ENCODE measurements at places on chromosomes 11 and 22.

- DNase-seq: no peak
These were observed 67.1 kb downstream of the NAV2 start for GRCh38 chr11:19779740-19780139.

DNA sequence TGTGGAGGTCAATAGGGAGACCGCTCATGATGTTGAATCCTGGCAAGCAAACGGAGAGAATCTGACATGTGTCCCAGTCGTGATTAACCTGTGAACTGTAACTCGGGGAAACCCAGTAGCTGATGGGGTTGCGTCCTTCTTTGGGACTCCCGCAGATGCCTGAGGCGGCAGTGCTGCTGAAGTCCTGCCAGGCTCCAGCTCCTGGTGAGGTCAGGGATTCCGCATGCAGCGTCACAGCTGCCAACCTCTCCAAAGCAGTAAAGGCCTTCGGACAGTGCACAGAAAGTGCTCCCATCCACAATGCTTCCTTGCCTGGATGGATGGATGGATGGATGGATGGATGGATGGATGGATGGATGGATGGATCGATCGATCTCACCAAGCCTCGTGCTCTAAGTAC is 13.5 kb downstream of the KCNQ1 start:
- peak; percentile 25 for DNase-seq

DNA sequence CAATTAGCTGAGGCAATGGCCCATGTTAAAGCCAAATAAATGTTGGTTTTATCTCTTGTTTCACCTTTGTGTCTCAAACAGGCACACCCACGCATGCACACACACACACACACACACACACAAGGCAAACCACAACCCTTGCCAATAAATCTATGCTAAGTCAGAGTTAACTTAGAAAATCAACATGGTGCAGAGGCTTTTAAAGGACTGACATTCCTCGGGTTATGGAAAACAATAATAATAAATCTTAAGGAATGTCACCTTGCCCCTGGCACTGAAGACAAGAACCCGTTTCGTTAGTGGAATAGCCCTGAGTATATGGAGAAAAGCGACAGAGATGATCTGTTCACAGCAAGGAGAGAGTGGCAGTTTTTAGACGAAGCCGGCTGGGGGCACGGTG is 326.3 kb downstream of the NTM start:
- DNase-seq: no peak

DNA sequence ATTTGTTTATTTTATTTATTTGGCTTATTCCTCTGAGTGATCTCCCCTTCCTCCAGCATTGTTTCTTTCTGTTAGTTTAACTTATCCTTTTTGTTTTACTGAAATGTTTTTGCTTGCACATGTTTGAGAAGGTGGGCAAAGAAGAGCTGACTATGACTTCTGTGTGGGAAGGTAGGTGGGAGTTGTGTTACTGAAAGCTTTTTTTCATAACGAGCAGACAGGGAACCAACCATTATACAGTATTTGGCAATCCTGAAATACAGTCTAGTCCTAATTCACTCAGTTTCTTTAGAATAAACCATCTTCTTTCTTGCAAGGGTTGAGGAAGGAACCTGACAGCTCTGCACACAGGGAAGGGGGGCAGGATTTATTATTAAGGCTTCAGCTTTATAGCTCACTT is 37.0 kb upstream of the PAK1 start:
- DNase-seq: no peak

DNA sequence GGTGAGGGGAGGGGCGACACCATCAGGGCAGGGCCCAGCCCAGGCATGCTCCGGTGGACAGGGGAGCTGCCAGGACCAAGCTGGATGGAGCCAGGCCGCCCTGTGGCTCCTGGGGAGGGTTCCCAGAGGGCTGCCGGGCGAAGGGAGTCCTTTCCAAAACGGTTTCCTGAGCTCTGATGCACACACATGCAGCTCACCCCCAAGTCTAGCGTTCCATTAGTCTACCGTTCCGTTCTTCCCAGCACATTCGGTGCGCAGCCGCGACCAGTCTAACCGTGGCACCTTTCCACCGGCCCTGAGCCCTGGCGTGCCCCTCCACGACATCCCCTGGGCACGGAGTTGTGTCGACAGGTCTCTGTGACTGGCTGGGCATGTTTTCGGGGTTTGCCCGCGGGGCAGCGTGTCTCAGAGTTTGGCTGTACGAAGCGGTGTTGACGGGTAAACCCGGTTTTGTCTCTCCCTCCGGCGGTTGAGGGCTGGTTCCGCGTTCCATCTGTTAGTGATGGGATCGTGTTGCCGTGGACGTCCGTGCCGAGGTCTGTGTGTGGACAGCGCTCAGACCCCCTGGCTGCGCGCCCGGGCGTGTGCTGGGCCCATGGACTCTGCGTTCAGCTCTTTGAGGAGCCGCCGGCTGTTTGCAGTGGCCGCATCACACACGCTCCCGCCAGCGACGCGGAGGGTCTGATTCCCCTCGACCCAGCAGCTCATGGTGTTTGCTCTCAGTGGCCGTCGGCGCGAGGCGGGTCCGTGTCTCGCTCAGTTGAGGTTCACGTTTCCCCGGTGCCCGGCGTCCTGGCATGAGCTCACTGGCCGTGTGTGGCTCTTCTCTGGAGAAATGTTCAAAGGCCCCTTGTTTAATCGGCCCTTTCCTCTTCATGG is 121.2 kb downstream of the IGLL1 start:
- no peak for DNase-seq

- DNase-seq: no peak
These were observed 567.0 kb downstream of the METTL15 start for GRCh38 chr11:28675183-28675582.

DNA sequence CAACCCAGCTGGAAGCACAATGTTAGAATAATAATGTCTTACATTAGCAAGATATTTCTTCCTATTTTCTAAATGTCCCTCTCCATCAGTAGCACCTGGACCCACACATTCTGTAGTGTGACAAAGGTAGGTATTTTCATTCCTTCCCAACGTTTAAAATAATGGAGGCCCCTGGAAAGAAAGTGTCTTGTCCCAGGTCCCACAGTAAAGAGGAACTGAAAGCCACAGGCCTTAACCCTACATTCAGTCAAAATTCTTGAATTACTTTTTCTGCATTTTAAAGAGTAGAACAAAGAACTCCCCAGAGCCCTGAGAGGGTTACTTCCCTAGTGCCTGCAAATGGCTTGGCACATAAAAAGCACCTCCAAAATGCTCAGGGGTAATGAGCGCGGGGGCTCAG is 26.3 kb downstream of the OPCML start:
- no peak for DNase-seq

DNA sequence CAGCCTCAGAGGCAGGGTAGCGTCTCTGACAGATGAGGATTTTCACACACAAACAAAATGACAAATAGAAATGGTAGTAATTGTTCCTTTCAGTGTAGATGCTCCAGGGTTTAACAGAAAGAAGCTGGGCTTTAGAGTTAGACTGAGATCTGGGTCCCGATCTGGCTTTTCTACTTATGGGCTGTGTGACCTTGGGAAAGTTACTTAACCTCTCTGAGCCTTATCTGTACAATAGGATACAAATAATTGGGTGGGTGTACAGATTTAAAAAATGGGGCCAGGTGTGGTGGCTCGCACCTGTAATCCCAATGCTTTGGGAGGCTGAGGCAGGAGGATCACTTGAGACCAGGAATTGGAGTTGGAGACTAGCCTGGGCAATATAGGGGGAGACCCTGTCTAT is 204.9 kb downstream of the CEP164 start:
- no peak for DNase-seq

DNA sequence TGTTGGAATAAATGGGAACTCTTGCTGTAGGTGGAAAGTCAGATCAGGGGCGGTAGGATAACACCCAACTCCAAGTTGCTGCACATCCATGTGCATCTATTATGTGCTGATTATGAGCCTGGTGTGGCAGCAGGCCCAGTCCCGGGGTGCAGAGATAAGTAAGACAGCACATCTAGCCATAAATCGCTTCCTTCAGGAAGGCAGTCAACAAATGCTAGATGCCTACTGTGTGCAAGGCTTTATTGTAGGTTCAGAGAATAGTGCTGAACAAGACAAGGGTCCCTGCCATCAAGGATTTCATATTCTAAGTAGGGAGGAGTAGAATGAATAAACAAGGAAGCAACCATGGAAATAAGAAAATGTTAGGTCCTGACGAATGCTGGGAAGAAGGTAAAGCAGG is 110.2 kb downstream of the PKNOX2 start:
- DNase-seq: no peak

DNA sequence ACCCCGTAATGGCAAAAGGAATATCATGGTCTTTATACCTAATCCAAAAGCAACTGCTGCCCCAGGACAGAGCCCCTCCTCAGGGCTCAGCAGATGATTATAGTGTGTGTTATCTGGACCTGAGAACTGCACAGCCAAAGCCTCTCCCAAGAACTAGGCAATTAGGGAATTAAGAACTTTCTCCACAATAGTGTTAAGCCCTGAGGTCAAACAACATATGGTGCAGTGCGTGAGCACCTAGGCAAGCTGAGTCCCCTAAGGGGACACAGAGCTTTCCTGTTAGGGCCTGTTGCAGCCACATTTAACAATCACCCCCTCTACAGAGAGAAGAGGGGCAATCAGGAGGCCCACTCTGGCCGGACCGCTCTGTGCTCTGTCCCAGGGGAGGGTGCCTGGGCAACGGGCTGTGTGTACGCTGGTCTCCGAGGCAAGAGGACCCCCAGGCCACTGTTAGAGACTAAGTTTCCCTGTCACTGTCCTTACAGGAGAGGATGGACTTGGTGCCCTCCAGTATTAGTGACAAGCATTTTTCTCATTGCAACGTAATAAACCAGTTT is 1.4 kb upstream of the KCNJ5 start:
- no peak for DNase-seq

DNA sequence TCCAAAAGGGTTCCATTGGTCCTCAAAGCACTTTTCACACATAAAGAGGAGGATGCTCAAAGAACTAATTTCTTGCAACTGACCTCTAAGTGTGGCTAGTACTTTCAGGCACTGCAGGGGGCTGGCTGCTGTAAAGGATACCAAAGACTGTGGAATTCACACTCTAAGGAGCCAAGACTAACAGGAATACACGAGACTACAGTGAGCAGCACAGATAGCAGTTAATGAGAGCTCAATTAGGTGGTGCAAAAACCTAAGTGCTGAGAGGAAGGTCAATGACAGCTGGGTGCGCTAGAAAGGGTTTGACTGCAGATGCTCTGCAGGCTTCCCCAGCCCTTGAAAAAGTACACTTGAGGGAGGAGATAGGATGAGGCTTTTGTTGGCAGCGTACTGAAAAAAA is 124.3 kb upstream of the NTM start:
- DNase-seq: no peak

- DNase-seq: no peak
These were observed 128.6 kb upstream of the DDI1 start for GRCh38 chr11:103907548-103908455.

GRCh38 chr11:123181075-123181474 is 14.0 kb downstream of the CLMP start:
- DNase-seq: no peak

GRCh38 chr22:35158336-35158735 is 92.4 kb downstream of the ISX start:
- no peak for DNase-seq

Data from dorsolateral prefrontal cortex (tissue), 122 donors.